SIG-M5 (cell line): ENCODE measurements at places on chromosomes 5 and 9.

DNA sequence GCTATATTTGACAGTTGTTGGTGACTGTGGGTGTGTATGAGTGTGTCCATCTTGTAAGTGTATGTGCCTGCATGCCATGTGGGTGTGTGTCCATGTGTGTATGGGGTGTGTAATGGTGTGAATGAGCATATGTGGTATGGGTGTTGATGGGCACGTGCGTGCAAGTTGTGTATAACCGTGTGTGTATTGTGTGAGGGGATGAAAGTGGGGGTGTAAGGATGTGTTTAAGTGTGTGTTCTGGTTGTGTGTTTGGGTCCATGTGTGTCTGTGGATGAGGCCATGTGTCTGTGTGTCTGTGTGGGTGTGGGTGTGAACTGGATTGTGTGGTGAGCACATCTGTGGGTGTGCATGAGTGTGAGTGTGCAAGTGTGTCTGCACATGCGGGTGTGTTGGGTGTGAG lies 5.9 kb upstream of the FAM78A start:
- no peak for DNase-seq

- no peak for DNase-seq
Observed at GRCh38 chr5:137216976-137217598, 282.0 kb downstream of the SPOCK1 start.

DNA sequence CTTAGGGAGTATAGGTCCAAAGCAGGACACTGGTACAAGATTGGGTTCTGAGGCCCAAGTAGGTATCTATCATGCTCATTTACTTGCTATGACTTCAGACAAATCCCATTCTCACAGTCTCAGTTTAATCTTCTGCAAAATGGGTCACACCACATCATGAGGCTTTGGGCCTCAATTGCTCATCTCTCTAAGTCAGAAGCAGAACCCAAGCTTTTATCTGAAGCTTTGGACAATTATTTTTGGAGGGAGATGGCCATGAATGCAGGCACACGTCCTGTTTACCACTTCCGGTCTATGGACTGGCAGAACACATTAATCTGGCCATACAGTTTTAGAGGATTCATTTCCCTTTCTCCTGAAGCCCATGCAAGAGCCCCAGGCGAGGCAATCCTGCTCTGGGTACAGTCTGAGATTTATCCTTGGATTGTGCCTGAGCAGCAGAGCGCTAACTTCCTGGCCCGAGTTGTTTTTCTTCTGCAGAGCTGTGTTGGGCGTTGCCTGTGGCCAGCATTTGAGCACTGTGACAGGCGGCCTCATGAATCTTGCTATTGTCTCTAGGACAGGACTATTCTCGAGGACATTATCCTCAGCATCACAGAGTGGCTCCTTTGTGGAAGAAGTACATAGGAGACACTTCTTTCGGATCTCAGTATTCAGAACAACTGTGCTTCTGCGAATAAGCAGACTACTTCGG lies 16.1 kb downstream of the SLC22A4 start:
- no peak for DNase-seq

GRCh38 chr5:143543358-143544255 lies 140.1 kb upstream of the NR3C1 start:
- no peak for DNase-seq

DNA sequence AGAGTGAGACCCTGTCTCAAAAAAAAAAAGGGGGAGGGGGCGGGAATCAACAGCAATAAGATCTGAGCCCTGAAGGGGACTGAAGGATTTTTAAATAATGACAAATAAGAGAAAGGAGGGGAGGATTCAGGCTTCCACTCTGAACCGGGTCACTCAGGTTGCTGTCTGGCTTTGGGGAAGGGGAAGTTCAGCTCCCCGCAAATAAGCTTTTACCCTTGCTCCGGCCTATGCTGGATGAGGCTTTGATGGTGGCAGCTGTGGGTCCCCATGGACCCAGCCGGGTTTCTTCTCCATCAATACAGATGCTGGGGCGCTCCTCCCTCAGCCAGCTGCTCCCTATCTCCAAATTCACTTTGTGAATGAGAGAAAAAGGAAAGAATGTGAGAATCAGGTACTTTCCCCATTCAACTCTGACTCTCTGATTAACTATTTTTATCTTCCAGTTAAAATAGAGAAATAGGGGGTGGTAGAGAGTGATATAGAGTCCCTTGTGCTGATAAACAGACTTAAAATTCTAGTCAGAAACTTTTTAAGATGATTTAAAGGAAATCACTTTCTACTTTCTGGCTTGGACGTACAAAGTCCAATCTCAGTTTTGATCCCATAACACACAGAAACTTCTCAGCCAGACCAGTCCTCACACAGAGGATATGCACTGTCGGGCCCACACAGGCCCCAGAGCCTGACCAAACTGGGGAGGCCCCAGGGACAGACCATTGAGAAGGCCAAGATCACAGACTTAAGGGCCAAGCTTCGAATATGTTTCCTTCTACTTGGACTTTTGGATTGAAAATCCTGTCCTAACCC lies 39.6 kb downstream of the C5orf15 start:
- no peak for DNase-seq

DNA sequence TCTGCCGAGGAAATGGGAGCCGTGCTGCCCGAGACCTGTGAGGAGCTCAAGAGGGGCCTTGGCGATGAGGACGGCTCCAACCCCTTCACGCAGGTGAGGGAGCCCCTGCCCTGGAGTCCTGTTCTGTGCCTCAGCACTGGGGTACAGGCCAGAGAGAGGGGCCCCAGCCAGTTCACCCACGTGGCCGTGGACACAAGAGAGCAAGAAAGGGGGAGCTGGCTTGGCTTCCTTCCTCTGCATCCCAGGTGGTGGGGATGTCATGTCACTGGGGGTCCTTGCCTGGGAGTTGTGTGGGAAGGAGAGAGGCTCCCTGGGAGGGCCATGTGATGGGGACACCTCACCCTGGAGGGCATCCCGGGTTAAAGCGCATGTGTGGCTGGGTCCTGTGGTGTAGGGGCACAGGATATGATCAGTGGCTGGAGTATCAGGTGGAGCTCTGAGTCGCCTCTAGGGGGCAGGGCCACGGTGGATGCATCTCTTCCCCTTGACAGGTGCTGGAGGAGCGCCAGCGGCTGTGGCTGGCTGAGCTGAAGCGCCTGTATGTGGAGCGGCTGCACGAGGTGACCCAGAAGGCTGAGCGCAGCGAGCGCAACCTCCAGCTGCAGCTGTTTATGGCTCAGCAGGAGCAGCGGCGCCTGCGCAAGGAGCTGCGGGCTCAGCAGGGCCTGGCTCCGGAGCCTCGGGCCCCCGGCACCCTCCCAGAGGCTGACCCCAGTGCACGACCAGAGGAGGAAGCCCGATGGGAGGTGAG lies 7.5 kb downstream of the N4BP3 start:
- DNase-seq: peak; percentile 16

- no peak for DNase-seq
Observed at GRCh38 chr5:137621861-137622823, 113.7 kb downstream of the KLHL3 start.

DNA sequence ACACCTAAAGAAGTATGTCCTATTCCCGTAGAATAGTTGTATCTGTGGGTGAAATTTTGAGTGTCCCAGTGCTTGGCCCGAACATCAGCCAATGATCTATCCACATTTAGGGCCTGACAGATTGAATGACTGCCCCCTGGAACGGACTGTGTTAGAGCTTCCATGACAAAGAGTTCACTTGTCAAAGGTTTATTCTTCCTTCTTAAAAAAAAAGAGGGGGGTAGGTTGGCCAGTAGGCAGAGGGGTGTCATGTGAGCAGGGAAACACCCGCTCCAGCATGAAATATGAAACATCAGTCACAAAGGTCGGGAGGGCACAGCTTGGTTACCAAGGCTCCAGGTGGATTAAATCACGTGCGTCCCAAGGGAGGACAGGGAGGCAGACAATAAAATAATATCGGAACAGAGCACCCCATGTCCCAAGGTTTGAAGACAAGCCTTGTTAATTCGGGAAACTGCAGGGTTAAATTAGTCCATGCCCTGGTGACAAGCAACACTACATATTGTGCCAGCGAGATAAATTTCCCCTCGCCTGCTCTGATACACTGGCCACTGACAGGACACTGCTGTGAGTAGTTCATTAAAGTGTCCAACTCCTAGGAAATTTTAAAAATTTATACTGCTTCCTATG lies 401.2 kb downstream of the IRX1 start:
- no peak for DNase-seq

- DNase-seq: no peak
Observed at GRCh38 chr5:133026664-133027153, 360 bp upstream of the ZCCHC10 start.

GRCh38 chr5:169161022-169161680 lies 139.8 kb downstream of the SLIT3 start:
- DNase-seq: no peak

DNA sequence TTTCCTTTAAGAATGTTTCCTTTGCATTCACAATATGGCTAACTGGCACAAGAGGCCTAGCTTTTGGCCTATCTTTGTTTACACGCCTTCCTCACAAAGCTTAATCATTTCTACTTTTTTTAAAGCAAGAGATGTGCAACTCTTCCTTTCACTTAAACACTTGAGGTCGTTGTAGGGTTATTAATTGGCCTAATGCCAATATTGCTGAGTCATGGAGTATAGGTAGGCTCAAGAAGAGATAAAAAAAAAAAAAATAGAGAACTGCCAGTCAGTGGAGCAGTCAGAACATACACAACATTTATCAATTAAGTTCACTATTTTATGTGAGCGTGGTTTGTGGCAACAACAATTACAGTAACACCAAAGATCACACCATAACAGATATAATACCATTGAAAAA lies 5.9 kb downstream of the FKBP15 start:
- no peak for DNase-seq

GRCh38 chr9:2638871-2639673 lies 17.5 kb downstream of the VLDLR start:
- no peak for DNase-seq
